ENCODE measurements at places on chromosomes 7 and 10. TPM values are rescaled to one million over a fixed set of nuclear protein-coding genes. Genes with fewer than 3 reads are reported as not detected.

The FAM25G gene
- not detected for total RNA-seq

The PNLIPRP2 gene
- not detected for total RNA-seq

The SPDYE1 gene
- not detected for total RNA-seq

The ZNF365 gene
- 2.6 TPM for total RNA-seq

The HOXA6 gene
- total RNA-seq, result 8.8 TPM

The CCDC172 gene
- total RNA-seq, result not detected

The STEAP1B gene
- total RNA-seq, result 26.2 TPM

The RAB19 gene
- total RNA-seq, result 0.22 TPM

The ARHGEF35 gene
- 7.1 TPM for total RNA-seq

The SRRM3 gene
- 1.1 TPM for total RNA-seq

The SPOCK2 gene
- 0.11 TPM for total RNA-seq

The ZNF212 gene
- 6.2 TPM for total RNA-seq

The ACTL6B gene
- total RNA-seq, result not detected

The CHPF2 gene
- total RNA-seq, result 70.9 TPM

The GALNT17 gene
- total RNA-seq, result under 0.01 TPM

The LCOR gene
- total RNA-seq, result 23.7 TPM

The SORCS1 gene
- not detected for total RNA-seq

The SEMA3C gene
- total RNA-seq, result 669 TPM

The MYL10 gene
- not detected for total RNA-seq

The EGR2 gene
- 0.86 TPM for total RNA-seq

The OR6V1 gene
- not detected for total RNA-seq

The TMEM229A gene
- not detected for total RNA-seq

The PTPN20 gene
- total RNA-seq, result 5.6 TPM

The GIMAP2 gene
- 6.1 TPM for total RNA-seq

The AS3MT gene
- 12.2 TPM for total RNA-seq

The LUC7L2 gene
- 62.3 TPM for total RNA-seq

The HTR7 gene
- total RNA-seq, result 0.11 TPM

The GRID2IP gene
- total RNA-seq, result 0.11 TPM

The ATP5F1C gene
- 226 TPM for total RNA-seq

Data from articular chondrocyte of knee joint (primary cell).